ENCODE measurements at places on chromosomes 5 and 9. TPM values are rescaled to one million over a fixed set of nuclear protein-coding genes. Genes with fewer than 3 reads are reported as not detected.

The ECM2 gene
- 34.2 TPM for total RNA-seq

The ADGRD2 gene
- total RNA-seq = not detected

DNA sequence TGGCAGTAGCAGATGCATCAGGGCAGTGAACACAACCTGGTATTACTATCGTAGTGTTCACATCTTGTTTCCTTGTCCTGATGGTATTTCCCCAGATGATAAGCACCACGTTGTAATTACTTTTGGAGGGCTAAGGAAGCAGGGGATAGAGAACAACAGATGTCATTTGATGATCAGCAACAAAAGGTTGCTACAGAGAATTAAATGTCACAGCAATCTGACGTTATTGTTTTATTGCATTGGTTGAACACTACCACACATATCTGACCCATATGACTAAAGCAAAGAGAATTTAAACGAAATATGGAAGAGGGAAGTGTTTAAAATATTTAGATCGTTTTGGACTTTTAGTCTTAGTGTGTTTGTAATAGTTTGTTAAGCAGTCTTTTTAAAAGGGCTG, 408.3 kb downstream of the SH3GL2 start:
- DNase-seq = no peak

DNA sequence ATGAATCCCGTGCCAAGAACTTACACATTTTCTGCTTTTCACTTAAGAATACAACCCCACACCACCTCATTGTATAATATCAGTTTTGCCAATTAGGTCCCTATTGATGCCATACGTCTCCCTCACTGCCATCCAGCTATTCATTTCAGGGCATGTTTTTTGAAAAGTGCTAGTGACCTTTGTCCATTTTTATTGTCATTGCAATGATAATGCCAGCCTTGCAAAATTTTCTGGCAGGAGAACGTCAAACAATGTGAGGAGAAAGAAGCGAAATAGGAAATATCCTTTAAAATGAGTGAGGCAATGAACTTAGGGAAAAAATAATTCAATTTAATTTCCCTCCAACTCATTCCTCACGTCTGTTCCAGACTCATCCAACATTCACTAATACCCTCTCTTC, 111.8 kb upstream of the CKMT2 start:
- DNase-seq = no peak

GRCh38 chr5:30968971-30969370, 224.5 kb upstream of the CDH6 start:
- DNase-seq = no peak

DNA sequence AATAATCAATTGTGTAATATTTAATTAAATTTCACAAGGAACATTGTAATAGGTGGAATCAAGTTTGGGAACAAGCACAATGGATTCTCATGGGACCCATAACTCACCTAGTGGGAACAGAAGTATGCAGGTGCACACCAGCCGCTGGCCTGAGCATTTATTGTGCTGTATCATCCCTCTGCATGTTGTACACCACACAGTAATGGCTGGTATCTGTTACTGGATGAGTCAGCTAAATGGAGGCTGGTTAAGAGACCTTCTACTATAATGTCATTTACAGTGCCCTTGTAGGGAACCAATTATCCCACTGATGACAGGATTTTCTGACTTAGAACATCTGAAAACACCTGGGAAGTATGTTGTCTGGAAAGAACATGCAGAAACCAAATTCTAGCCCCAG, 3.2 kb upstream of the MAP3K1 start:
- DNase-seq = no peak

DNA sequence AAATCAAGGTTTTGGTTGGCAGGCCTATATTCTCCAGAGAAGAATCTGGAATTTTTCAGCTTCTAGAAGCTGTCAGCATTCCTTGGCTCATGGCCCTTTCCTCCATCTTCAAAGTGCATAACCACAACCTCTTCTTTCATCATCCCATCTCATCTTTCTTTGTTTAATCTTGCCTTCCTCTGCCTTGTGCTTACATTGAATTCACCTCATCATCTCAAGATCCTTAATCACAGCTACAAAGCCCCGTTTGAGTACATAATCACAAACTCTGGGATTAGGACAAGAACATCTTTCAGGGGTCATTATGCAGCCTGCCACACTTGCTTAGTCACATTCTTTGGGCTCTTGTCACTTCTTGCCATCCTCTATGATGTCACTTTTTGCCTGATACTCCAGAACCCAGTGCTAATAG, 130.3 kb downstream of the FOXD1 start:
- DNase-seq = no peak
